ENCODE measurements at places on chromosomes 4 and X.

DNA sequence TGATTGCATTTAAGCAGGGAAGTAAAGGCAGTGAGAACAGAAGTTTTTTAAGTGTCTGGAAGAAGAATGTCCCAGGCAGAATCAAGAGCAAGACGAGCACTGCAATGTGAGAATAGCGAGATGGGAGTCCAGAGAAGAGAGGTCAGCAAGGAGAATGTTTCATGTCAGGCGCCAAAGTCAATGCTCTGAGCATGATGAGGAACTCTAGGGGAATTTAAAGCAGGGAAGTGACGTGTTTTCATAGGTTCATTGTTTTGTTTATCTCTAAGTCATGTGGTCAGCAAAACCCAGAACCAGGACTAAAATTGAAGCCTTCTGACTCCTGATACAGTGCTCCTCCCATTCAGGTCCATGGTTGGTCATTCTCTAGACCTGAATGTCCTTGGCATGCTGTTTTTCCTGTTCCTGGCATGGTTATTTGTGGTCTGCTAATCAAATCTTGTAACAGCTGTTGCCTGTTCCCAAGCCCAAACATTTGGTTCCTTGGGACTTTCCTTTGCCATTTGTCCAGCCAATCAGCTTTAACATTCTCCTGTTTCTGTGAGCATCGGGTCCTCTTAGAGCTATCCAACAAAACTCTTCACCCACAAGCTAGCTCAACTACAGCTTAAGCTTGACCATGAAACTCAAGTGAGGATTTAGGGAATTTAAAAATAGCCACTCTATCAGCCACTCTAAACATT is 37.7 kb downstream of the PTCHD1 start:
- DNase-seq = no peak

DNA sequence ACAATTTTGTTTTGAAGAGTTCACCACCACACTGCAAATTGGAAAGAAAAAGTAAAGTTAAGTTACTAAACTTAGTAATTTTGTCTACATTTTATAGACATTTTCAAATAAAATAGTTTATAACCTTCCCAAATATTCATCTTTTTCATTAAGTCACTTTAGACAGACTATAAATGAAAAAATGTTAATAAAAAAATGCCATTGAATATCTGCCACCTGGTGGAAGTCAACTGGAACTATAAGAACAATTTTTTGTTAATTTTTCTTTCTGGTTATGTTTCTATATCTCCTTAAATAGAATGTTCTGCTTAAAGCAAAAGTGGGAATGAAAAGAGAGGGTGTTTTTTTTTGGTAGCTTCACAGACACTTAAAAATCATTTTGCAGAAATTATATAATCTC is 534.4 kb upstream of the PCDH10 start:
- no peak for DNase-seq

- DNase-seq = peak; percentile 68
These were observed 46.9 kb upstream of the RHOH start for GRCh38 chr4:40149960-40150385.

DNA sequence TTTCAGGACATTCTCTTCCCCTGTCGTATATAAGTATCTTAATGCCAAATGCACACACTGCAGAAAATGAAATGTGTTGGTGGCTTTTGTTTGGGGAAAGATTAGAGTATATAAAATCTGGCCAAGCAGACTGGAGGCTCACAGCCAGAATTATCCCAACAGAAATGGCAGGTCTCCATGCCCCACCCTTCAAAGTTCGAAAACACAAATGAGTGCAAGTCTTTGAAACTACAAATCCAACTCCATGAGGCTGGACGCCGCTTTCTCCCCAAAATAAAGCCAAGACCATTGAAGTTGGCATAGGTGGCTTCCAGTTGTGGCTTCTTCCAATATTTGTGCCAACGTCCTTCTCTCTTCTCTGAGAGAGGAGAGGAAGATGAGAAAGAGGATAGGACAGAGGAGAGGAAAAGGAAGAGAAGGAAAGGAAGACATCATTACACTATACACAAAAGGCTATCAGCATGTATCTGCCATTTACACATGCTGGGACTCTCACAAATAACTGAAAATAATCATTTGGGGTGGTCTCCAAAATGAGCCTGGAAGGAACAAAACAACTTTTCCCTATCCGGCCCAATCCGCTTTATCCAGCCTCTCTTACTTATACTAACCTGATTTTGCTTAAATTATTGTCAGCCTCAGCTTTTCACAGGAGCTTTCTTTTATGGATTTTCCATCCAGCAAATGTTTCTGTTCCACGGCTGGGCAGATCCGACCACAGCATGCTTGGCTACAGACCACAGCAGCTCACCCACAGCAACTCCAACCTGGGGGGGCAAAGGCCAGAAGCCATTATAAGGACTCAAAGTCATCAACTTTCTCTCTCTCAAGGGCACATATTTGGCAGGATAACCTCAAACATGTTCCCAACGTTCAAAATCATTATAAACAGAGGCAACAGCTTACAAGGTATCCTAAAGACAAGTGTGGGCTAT is 71.7 kb downstream of the APBB2 start:
- no peak for DNase-seq

- no peak for DNase-seq
These were observed 11.1 kb upstream of the EREG start for GRCh38 chr4:74353858-74354257.

- DNase-seq = no peak
These were observed 45.9 kb downstream of the PDGFRA start for GRCh38 chr4:54274795-54275665.

- DNase-seq = no peak
These were observed 114.8 kb downstream of the REELD1 start for GRCh38 chr4:146329050-146329716.

- DNase-seq = no peak
These were observed at the start of gene ZNF185 for GRCh38 chrX:152897222-152898131. TSS of gene ZNF185 (plus strand) at chrX:152898067. CDS start at chrX:152914490, 16,423 bp downstream.

GRCh38 chrX:22193851-22194659 is 78.7 kb upstream of the CBLL2 start:
- no peak for DNase-seq

Measured in stimulated activated CD8-positive, alpha-beta memory T cell treated with anti-CD3 and anti-CD28 coated beads, Interleukin-4, amount 100 ng/mL, for 48 hours (primary cell).